WERI-Rb-1 (cell line): ENCODE measurements at places on chromosomes 5 and 9.
A peak's percentile ranks its signal among the peaks of the same experiment; 100 is the strongest.

GRCh38 chr5:6713274-6714225 is at the start of gene TENT4A:
Gene TENT4A (plus strand): TSS chr5:6713432. CDS start chr5:6713984, 552 bp downstream.
- DNase-seq, result no peak

DNA sequence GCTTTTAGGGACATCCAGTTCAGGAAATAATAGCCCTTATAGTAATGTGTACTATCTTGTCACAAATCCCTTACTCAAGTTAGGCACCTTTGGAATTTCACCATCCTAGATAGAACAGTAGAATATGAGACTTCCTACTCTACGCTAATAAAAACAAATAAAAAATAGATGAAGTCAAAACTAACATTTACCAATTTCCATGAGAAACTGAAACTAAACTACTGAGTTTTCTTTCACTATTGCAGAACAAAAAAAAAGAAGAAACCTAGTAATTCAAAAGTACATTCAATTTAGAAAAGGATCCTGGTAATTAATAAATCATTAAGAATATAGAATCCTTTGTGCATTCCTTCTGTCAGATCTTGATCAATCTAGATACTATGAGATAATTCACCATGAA is 14.0 kb downstream of the STARD4 start:
- DNase-seq, result no peak

DNA sequence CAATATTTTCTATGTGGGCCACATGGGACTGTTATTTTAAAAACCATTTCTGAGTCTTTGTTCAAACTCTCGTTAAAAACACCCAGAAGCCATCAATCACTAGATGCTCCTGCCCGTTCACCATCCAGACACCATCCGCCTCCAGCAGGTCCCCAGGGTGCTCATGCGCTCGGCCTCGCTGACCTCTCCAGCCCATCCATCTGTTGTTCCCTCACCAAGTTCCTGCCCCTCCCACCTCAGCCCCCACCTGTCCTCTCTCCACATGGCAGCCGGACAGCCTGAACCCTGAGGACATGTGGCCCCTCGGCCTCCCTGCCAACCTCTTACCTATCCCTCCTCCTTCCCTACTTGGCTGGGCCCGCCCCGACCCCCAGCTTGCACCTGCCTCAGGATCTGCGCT is 31.6 kb downstream of the NSUN2 start:
- peak; percentile 78 for DNase-seq

GRCh38 chr9:19875291-19875920 is 86.6 kb upstream of the SLC24A2 start:
- DNase-seq, result no peak

DNA sequence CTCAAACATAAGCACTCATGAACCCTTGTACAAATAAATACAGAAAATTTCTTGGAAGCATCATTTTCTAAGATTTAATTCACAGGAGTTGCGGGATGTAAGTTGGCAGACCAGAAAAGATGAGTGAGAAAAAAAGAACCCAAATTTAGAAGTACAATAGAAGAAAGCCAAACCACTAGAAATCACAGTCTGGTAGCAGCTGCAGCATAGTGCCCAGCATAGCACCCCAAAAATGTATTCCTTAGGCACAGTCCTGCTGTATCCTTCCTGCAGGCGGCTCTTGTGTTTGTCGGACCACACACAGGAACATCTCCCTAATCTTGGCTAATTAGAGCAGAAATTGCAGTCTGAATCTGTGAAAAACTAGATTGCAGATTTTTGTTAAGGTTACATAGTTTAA is 208.5 kb upstream of the TRPM3 start:
- no peak for DNase-seq
